Activated CD4-positive, alpha-beta T cell treated with anti-CD3 and anti-CD28 coated beads for 36 hours (primary cell): ENCODE measurements at places on chromosomes 6 and 20. TPM values are rescaled to one million over a fixed set of nuclear protein-coding genes. Genes with fewer than 3 reads are reported as not detected.
A peak's percentile ranks its signal among the peaks of the same experiment; 100 is the strongest.

DNA sequence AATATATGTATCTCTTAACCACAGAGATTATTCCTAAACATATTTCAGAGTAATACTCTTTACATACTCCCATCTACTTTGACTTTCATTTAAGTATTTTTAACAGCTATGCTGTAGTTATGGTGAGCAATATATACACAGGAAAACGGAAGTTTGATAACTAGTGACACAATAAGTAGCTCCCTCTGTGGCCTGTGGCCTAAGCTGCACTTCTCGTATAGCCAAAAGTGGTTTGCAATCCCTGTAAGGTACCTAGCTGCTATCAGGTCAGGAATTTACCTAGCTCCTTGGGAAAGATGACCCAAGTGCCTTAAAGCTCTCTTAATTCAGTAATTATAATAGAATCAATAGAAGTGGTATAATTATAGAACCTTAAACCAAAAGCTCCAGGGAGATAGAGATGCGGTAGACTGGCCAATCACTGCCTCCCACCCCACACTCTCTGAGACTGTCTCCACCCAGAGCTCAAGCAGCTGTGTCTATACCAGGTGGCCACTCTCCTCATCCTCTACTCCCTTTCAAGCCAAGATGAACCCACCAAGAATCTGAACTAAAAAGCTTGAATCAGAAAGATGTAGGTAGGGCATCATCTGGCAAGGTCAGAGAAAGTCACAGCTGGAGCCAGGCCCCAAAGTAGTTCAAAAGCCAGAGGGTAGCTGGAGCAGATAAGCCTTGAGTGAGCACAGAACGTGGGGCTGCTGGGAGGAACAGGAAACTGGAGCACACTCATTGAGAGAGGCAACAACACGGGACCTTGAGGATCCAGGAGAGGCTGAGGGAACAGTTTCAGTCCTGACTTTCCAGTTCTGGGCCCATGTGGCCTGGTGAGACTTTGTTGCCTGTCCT, 84.9 kb upstream of the ASF1A start:
- peak; percentile 35 for DNase-seq

- peak; percentile 39 for DNase-seq
These were observed 152.2 kb downstream of the TRIM27 start for GRCh38 chr6:28771401-28772267.

- peak; percentile 43 for DNase-seq
These were observed 45.5 kb upstream of the CD83 start for GRCh38 chr6:14072084-14072483.

DNA sequence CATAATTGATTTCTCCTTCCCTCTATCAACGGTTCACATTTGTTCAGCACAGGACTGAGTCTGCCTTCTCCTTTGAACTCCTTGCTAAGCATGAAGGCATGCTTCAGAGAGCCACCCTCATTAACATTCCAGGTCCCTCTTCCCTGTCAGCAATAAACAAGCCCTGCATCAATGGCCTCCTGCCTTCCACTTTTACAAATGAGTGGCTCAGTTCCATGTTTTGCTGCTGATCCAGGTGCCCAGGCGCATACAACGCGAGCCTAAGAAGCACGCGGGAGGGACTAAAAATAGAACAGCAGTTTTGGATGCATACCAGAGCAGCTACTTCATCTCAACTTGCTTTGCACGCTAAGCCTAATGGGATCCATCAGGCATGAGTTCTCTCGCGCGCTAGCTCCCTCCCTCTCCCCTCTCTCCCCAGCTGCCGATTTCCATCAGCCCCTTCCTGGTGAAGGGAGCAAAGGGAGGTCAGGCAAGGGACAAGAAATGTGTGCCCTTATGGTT, 53.4 kb downstream of the TRAF3IP2 start:
- DNase-seq: no peak

DNA sequence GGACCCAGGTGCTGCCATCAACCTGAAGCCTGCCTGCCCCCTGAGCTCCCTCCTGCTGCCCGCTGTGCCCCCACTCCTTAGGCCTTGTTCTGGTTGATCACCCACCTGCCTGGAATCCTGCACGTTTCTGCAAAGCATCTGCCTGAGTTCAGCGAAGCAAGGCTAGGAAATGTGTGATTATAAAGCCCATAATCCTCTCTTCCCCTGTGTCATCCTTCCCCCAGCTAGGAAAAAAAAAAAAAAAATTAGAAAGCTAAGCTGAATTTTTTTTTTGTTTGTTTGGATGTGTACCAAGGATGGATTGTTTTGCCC, 93.2 kb downstream of the FOXA2 start:
- DNase-seq: no peak

DNA sequence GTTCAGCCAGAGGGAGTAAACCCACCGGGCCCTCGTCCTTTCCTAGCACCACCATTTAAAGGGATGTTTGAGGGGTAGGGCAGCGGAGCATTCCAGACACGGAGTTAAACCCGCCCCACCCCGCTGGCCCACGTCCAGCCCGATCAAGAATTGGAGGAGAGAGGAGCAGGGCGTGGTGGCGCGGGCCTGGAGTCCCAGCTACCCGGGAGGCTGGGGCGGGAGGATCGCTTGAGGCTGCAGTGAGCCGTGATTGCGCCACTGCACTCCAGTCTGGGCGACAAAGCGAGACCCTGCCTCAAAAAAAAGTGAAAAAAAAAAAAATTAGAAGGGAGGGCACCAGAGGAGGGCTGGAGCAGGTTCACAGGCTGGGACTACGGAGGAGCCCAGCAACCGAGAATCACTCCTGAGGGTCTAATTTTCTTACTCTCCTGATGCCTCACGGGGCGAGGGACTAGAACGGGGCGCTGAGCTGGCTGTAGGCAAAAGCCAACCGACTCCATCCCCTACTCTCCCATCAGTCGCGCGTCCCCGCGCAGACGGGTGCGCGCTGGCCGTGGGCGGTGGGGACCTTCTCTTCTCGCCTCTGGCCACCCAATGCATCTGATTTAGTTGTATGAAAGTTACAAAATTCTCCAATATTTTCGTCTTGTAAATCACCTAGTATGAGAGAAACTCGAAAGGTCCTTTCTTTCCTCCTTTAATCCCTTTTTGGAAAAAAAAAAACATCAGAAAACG, 6.1 kb upstream of the HSPA1B start:
- DNase-seq: peak; percentile 85

DNA sequence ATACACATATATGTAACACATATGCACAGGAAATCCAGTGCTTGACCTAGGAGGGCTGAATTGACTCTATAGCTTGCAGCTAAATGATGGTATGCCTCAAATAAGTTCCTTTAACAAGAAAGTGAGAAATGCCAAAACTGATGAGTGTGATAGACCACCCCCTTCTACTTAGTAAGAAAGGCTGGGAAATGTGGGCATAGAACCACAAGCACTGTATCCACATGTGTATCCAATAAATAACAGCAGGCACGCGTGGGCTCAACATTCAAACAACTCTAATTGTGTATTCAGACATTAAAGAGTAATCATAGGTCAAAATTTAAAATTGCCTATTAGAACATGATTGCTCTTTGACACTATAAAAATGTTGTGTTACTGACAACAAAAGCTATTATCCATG, 54.1 kb downstream of the FAM83B start:
- DNase-seq: no peak

DNA sequence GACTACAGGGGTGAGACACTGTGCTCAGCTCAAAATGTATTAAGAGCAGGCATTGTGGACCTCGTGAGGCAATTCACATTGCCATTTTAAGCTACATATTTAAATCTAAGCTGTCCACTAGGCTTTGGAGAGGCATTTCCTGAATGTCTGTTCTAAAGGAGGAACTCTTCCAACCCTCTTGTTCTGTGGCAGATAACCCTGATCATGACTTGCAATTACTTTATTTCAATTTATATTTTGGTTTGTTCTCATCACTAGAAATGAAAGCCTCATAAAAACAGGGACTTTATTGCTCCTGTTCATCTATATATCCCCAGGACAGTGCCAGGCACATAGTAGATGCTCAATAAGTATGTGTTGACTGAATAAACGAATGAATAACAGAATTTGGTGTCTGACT, 84.0 kb upstream of the SALL4 start:
- DNase-seq: no peak

- DNase-seq: no peak
These were observed 8.4 kb upstream of the DHX35 start for GRCh38 chr20:38953630-38954340.

DNA sequence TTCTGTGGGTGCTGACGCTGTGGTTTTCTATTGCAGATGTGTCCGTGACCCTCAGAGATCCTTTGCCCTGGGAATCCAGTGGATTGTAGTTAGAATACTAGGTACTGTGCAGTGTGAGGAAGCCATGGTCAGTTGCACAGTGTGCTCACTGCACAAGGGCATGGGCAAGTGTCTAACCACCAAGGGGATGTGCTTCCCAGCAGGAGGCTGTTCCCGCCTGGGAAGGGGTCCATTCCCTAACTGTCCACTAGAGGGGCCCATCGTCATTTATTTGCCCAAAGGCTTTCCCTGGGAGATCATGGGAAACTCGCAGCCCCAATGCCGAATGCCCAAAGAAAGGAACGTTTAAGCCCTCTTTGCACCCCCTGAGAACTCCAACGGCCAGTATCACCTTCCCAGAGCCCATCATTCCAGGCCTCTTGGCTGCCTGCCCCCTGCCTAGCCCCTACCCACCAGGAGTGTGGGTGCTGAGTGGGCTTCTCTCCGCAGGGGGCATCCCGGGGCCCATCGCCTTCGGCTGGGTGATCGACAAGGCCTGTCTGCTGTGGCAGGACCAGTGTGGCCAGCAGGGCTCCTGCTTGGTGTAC, 26.2 kb downstream of the SLCO4A1 start:
- DNase-seq: peak; percentile 45

DNA sequence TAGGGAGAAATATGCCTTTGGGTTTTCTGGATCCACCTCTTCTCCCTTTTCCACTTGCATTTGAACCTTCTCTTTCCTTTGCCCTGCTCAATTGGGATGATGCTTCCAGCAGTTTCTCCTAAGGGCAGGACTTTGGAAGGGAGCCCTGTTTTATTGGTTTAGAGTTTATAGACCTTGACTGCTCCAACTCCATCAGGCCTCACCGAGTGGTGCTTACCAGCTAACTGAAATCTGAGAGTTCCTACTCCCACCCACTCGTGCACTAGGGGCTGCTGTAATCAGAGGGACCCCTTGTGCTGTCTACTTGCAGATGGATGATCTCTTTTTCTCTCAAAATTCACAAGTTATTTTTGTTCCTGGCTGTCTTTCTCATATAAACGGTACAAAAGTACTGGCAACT, 121.3 kb upstream of the SLC22A16 start:
- no peak for DNase-seq

DNA sequence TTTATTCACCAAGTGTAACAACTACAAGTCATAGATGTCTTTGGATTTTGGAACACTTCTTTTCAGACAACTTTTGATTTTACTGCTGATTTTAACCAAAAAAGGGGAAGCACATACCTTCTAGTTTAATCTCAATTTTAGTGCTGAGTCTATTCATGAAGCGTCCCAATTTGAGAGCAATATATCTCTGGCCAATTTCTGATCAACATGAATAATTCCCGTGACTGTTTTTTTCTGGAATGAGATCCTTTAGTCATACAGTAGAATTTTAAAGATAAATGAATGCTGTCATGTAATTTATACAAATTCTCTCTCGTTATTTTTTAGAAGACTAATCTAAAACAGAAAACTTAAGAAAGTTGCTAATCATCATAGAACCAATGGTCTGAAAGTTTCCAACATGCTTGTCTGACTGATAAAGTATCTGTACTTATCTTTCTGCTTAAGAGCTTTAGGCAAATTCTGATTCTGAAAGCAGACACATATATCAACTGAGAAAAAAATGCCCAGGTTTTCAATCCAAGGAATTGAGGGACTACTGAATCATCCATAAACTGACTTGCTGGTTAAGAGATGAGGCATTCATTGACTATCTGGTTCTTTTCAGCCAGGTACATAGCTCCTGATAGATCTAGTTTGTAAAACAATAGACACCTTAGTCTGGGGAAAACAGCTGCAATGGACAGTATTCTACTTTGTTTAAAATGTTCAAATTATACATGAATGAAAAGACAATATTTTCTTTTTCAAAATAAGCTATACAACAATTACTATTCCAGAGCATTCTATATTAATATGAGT, 657.5 kb downstream of the RFPL4B start:
- DNase-seq: no peak

- DNase-seq: no peak
These were observed 753.3 kb upstream of the MARCKS start for GRCh38 chr6:113103634-113104361.

DNA sequence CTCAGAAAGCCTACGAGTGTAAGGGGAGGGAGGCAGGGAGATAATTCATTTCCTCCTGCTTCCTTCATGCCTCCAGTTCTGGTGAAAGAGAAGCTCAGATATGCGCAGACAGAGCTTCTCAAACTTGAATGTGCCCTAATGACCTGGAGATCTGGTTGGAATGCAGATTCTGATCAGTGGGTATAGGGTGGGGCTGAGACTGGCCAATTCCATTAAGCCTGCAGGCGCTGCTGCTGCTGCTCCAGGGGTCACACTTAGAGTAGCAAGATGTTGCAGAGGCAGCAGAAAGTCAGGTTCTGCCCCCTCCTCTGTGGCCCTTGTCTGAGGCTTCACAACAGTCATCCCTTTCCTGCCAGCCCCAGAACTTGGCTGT, 161.0 kb downstream of the DHX35 start:
- DNase-seq: no peak

DNA sequence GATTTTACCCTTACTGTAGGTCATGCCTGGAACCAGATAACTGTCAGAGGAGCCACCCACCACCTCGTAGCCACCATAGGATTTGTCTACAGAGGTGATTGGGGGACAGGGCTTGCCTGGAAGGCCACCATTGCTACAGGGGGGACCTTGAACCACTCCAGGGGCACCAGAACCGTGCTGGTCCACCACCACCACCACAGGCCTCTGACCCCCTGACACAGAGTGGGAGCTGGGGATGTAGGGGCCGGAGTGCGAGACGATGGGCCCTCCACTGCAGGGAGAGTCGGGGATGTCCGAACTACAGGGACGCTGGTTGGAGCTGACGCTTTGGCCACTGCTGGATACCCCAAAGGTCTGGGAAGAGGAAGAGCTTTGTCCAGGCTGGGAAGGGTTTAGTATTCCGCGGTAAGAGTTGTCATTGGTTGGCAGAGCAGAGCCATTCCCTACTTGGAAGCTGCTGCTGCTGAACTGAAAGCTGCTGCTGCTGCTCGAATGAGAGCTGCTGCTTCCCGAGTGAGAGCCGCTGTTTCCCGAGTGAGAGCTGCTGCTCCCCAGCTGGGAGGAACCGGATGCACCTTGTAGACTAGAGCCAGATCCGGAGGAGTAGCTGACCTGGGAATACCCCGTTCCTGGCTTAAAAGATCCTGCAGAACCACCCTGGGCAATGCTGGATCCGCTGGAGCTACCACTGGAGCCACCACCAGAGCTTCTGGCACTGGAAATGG, 2.2 kb downstream of the PSORS1C1 start:
- DNase-seq: no peak

DNA sequence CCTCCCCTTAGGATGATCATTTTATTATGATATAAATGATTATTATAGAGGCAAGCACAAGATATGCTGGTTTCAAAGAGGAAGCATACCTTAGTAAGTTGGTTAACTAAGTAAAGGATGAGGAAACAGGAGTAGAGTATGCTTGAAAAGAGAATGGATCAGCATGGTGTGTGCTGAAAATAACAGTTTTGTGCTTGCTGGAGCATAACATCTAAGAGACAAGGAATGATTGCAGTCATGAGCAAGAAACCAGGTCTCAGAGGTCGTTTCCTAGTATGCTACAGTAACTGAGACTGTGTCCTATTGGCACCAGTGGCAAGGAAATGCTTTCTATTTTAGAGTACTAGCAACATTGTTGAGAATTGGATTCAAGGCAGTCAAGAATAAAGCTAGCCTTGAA, 34.1 kb downstream of the CDC40 start:
- no peak for DNase-seq

The MYLK2 gene
- 0.39 TPM for total RNA-seq

The STXBP5 gene
- 15.0 TPM for total RNA-seq

The MUC21 gene
- not detected for total RNA-seq

The IMPG1 gene
- total RNA-seq: not detected

The WASF1 gene
- total RNA-seq: 4.2 TPM

The ADGRG6 gene
- total RNA-seq: 0.43 TPM

The TCP11 gene
- total RNA-seq: not detected

The MCCD1 gene
- total RNA-seq: not detected
